NCI-H2227 treated with DMSO at 0.1 percent for 48 hours (cell line): ENCODE measurements at places on chromosomes 16 and 17.

GRCh38 chr16:69495821-69496220, 69.9 kb upstream of the NFAT5 start:
- no peak for DNase-seq

DNA sequence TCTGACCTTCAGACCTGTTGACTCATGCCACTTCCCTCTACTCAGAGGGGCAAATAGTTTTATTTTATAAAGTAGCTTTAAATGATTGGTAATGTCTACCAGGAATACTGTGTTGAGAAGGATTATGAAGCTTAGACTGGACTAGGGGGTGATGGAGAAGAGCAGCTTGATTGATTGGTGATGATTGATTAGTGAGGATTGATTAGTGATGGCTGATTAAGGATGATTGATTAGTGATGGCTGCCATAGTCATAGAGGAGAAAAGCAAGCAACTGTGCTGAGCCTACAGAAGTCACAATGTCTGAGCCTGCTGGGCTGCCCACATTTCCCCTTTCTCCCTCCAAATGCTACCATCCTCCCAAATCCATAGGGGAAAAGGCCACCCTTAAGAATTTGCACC, 206.8 kb upstream of the SALL1 start:
- no peak for DNase-seq

- no peak for DNase-seq
These were observed 5.5 kb downstream of the USP32 start for GRCh38 chr17:60386147-60387058.

DNA sequence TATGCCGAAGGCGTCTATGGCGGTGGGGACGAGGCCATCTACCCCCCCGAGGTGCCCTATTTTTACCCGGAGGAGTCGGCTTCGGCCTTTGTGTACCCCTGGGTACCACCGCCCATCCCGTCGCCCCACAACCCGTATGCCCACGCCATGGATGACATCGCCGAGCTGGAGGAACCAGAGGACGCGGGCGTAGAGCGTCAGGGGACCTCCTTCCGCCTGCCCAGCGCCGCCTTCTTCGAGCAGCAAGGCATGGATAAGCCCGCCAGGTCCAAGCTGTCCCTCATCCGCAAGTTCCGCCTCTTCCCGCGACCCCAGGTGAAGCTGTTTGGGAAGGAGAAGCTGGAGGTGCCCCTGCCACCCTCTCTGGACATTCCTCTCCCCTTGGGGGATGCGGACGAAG, 11.4 kb downstream of the MYO15A start:
- no peak for DNase-seq

- no peak for DNase-seq
These were observed 33.5 kb downstream of the HS3ST3B1 start for GRCh38 chr17:14334276-14334840.

- DNase-seq, result no peak
These were observed 105.1 kb upstream of the TOX3 start for GRCh38 chr16:52652033-52652432.

GRCh38 chr16:79170555-79171246, 429.8 kb downstream of the MAF start:
- DNase-seq, result no peak

GRCh38 chr17:39564211-39564848, 43.4 kb downstream of the NEUROD2 start:
- peak; percentile 42 for DNase-seq

DNA sequence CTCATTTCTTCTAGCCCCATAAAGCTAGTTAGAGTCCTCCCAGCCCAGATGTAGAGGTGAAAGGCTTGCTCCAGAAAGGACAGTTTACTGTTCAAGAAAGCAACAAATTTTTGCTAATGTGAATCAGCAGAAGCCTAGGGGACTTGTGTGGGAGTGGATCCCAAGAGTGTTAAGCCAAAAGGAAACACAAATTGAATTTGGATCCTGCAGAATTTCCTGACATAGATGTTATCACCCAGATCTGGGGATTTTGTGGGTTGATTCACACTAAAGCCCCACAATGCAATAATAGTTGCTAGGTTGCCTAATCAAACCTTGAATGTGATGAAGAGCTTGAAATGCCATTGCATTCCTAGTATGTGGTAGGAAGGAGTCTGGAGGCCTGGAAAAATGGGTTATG, 135.2 kb upstream of the HS3ST3A1 start:
- no peak for DNase-seq

DNA sequence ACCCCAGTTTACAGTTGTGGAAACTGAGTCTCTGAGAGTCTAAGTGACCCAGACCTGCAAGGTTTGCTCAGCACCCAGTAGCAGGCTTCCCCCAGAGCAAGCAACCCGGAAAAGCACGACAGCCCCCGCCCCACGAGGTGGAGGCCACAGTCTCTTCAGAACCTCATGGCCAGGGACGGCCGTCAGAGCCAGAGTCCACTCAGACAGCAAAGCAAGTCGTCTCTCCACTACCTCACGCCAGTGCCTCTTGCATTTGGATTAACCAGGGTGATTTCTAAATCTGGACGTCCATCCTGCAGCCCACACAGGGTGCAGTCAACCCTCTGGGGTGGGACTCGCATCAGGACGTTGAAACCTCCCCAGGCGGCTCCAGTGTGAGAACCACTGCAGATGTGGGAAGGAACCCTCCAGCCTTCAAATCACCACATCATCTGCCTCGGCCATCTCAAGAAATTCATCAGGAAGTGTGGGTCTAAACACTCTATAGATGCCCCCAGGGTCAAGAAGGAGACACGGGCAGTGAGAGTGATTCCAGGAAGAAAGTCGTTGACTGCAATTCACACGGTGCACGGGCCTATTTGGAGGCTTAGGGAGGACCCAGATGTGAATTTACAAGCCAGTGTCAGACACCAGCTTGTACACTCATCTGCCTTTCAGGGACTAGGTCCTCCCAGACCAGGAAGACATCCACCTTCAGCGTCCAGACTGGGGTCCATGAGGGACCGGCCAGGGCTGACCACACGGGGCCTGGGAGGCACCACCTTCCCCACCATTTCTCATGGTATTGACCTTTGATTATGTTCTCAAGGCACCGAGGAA, 20.2 kb upstream of the RBFOX3 start:
- DNase-seq, result no peak

DNA sequence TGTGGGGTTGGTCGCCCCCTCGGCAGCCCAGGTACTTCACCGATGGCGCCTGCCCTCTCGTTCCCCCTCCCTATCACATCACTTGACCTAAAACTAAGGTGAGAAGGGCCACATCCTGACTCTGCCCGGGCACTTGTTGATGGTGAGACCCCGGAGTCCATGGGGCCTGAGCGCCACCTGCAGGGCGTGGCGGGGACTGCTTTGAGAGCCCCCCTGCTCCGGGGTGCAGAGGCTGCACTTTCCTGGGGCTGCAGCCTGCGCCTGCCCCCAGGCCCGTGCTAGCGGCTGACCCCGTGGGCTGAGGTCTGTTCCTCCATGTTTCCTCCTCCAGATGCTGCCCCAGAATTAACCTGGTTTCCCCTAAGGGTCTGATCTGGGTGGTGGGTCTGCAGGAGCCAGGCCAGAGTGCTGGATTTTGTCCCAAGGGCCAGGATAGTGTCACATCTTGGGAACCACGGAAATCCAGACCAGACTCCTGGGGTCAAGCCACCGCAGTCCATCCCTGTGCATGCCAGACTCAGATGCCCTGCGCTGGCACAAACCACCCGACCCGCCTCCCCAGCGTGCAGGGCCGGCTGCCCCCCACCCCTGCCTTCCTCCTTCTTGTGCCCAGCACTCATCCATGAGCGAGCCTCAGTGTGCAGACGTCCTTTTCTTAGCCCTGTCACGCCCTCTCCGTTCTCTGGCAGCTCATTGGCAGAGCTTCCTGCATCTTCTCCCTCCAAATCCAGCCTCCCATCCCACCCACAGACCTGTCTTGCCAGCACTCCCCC, 2.7 kb downstream of the NDUFAF8 start:
- peak; percentile 14 for DNase-seq

DNA sequence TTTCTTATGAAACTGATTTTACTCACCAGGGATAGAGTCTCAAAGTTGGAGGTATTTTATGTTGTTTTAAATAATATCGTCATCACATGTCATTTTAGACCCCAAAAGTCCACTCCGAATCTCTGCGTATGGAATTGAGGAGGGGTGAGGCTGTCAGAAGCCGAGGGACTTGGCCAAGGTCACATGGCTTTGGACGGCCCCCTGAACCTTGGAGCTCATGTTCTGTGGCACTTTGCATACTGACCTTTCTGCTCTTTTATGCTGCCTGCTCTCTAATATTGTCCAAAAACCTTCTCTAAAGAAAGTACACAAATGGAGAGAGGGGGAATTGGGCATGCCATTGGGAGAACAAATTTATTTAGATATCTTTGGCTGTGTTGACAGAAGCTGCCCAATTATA, 700.0 kb downstream of the WWOX start:
- no peak for DNase-seq

- no peak for DNase-seq
These were observed 4.7 kb downstream of the SEPTIN12 start for GRCh38 chr16:4783251-4783950.

DNA sequence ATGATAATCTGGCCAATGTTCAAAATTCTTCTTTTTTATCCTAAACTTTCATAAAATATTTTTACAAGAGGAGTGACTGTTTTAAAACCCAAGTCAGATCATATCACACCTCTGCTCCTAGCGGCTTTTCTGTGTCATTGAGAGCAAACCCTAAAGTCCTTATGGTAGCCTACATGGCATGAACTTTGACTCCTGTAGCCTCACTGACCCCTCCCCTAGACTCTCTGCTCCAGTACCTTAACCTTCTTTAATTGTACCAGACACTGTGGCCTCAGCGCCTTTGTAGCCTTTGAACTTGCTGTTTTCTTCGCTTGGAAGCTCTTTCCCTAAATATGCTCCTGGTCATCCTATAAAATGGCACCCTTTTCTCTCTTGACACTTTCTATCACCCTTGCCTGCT, 7.3 kb upstream of the SMPD3 start:
- DNase-seq, result no peak

GRCh38 chr16:14181371-14182050, 110.4 kb downstream of the MRTFB start:
- DNase-seq, result no peak

DNA sequence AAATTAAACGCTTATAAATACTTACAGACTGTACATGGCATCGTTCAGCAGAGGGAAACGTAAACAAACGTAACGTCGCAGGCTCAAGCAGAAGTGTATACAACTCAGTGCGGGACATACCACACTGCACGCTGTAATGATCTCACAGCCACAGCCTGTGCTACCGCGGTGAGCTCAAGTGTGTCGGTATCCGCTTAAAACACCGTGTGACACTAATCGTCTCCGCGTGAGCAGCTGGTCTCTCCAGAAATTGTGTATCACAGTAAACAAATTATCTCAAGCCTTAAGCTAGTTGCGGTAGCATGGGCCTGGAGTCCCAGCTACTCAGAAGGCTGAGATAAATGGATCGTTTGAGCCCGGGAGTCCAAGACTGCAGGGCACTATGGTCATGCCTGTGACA, 115.3 kb downstream of the ANKRD11 start:
- DNase-seq, result peak; percentile 17

GRCh38 chr17:49021095-49021767, 24.0 kb downstream of the IGF2BP1 start:
- DNase-seq, result no peak

GRCh38 chr17:6797718-6798351, 21.8 kb downstream of the FBXO39 start:
- no peak for DNase-seq

DNA sequence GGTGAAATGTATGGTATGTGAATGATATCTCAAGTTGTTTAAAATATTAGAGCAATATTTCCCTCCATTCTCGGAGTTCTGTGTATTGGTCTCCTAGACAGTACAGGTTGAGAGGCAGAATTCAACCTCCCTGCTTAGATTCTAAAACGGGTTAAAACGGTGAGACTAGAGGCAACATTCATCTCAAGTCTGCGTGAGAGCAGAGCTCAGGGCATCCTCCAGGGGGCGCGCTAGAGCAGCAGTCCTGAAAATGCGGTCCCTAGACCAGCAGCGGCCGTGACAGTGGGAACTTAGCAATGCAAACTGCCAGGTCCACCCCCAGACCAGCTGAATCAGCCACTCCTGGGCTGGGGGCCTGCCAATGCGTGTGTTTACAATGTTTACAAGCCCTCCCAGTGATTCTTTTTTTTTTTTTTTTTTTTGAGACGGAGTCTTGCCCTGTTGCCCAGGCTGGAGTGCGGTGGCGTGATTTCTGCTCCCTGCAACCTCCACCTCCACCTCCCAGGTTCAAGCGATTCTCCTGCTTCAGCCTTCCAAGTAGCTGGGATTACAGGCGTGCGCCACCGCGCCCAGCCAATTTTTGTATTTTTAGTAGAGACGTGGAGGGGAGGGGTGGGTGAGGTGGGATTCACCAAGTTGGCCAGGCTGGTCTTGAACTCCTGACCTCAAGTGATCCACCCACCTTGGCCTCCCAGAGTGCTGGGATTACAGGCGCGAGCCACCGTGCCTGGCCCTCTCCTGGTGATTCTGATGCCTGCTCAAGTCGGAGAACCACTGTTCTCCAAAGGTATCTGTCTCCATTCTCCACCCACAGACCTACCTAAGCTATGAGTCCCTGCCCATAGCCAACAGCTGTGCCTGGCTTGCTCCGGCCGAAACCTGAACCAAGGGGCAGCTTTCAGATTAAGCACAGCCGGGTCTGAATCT, 24.2 kb downstream of the KLHL36 start:
- DNase-seq, result no peak

GRCh38 chr16:55552621-55553020, 13.9 kb upstream of the CAPNS2 start:
- DNase-seq, result no peak

DNA sequence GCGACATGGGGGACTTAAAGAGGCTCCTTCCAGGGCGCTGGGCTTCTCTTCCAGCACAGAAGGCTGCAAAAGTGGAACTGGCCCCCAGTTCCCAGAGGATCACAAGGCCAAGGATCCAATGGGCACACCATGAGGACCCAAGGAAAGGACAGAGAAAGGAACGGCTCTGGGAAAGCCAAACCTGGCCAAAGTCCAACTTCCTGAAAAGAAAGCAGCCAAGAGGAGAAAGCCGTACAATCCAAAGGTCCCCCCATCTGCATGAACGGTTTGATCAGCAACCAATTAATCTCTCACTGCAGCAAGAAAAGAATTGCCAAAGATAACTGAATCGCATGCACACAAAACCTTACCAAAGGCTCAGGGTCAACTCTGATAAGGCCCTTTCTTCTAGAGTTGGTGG, 19.8 kb upstream of the ICAM2 start:
- DNase-seq, result no peak

GRCh38 chr17:38981636-38982035, 14.4 kb upstream of the FBXO47 start:
- DNase-seq, result no peak

DNA sequence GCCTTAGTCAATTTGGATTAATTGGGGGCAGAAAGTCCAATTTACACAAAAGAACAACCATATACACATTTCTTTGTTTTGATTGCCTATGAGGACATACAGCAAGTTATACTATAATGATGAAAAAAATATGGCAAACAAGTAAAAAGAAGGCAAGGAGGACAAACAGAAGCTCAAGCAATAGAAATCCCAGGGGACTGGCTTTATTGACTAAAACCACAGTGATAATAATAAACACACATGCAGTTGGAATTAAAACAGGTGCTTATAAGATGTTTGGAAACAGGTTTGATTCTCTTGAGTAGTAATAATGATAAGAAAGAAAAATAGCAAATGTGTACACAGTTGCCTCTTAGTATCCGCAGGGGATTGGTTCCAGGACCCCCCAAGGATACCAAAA, 176.4 kb downstream of the SHISA9 start:
- DNase-seq, result no peak
